Fibroblast of the aortic adventitia (primary cell): ENCODE measurements at places on chromosomes 5 and 9. TPM values are rescaled to one million over a fixed set of nuclear protein-coding genes. Genes with fewer than 3 reads are reported as not detected.

DNA sequence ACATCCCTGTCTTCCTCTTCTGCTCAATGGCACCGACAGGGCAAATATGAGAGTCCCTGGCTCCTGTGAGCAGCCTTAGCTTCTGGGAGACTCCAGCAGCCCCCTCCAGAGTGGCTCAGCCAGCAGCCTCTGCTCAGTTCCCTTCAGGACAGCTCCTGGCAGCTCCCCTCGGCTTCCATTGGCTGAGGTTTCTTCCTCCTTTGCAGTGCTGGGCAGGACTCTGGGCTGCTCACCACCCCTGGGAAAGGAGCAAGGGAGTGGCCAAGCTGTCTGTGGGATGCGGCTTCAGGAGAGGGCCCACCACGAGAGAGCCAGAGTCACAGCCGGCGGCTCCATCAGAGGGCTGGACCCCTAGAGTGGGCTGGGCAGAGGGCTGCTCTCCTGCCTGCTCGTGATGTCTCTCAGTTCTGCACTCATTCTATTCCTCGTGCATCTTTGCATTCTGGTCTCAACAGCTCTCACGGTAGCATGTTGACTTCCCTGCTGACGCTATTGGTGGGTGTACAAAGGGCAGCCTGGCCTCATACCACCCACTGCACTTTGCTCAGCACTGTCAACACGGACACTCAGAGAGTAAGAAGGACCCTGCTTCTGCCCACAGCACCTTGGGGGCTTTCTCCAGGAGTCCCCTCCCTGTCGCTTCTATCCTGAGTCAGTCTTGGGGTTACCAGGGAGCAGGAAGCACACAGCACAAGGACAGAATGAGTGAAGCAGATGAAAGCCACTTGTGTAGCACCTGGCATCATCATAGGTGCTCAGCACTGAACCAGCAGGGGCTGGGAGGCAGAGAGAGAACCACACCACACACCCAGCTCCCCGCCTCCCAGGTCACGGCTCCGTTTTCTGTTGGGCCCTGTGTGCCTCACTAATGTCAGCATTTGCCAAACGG lies 80.9 kb upstream of the ALDH1B1 start:
- no peak for DNase-seq

- DNase-seq, result peak; percentile 53
These were observed 396.7 kb downstream of the KCTD16 start for GRCh38 chr5:144567421-144567780.

DNA sequence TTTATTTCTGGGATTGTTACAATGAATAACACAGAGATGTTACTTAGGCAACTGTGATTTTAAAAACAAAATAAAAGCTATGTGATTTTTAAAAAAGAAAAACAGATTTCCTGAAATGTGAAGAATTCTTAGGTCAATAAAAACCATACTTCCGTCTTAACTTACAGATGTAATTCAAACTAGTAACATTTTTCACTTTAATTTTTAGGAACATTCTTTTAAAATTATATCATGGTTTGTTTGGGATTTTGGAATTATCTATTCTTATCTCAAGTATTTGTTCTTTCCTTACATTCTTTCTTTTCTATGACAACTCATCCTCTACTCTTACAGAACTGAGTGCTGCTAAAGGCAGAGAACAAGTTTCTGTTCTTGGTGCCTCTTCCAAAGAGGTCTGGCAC lies 159.5 kb downstream of the RAPGEF6 start:
- peak; percentile 39 for DNase-seq

DNA sequence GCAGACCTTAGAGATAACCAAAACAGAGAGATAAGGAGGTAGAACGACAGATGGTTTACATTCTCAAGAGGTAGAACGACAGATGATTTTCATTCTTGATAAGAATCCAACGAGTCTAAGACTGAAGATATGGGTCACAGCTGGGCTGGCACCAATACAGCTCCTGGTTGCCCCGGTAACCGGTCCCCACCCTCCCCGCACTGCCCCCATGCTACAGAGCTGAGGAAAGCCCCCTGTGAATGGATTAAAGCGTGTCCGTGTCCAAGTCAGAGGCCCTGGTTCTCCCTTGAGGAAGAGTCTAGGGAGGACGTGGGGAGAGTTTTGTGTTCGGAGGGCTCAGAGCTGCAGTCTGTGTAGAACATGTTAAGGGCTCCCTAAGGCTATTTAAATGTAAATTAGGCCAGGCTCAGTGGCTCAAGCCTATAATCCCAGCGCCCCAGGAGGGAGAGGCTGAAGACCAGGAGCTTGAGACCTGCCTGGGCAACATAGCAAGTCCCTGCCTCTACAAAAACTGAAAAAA lies 8.1 kb downstream of the IDNK start:
- peak; percentile 44 for DNase-seq

DNA sequence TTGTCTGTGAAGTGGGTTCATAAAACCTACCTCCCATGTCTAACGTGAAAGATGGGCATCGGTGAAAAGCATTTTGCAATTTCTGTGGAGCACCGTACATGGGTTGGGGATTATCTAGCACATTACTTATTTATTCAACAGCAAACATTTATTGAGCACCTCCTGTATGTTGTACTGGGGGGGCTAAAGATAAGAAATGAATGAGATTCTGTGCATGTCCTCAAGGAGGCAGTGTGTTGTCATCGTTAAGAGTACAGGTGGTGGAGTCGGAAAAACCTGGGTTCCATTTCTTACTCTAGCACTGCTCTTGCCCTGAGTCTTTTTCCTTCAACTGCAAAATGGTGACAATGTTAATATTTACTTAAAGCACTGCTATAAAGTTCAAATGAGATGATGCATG lies 30.4 kb upstream of the DENND1A start:
- no peak for DNase-seq

- DNase-seq, result no peak
These were observed 451.8 kb downstream of the CCDC171 start for GRCh38 chr9:16004613-16005012.

DNA sequence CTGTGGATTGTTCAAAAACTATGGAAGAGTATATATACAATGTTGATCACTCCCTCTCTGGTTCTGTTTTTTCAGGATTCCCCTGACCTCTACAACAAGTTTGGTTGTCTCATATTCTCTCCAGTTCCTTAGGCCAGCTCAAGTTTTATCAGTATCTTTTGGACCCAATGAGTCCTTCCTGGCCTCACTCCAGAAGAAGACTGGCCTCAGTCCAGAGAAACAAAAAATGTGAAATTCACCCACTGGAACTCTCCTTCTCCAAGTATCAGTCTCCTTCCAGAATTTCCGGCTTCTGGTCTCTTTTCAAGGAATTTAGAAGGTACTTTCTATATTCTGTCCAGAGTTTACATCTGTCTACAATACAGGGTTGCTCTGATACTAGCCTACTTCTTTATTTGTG lies 537.8 kb upstream of the FTMT start:
- DNase-seq, result peak; percentile 51

DNA sequence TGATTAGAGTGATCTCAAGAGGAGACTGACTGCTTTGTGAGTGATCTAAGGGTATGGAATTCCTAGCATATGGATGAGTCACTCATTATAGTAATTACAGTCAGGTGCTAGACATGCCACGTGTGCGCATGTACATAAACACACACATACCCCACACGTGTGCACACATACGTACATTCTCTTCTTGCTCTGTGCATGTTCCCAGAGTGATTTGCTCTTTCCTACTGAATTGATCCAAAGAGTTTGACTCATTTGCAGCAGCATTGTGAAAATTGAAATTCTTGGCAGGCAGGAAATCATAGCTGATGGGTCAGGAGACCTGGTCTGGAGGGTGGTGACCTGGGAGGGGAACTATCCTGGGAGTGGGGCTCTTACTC lies 63.8 kb downstream of the ANGPTL2 start:
- DNase-seq, result peak; percentile 30

DNA sequence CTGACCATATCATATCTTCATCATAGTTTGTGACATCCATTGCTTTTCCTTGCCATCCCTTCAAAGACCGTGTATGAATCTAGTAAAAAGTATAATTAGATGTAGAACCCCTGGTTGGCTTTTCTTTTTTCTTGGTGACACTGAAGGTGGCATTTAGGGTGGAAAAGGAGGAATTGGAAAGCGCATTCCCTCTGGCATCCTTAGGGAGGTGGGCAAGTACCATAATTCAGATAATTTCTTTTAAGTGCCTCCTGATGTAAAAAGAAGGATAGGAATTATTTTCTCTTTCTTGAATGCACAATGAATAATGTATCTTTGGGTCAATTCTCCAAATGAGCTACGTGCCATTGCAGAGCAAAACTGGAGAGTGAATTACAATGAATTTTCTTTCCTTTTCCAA lies 73.2 kb upstream of the SMARCA2 start:
- DNase-seq, result peak; percentile 17

- peak; percentile 73 for DNase-seq
These were observed 24.2 kb downstream of the PSMB7 start for GRCh38 chr9:124390794-124391658.

GRCh38 chr5:109921735-109922380 lies 232.1 kb downstream of the MAN2A1 start:
- no peak for DNase-seq

DNA sequence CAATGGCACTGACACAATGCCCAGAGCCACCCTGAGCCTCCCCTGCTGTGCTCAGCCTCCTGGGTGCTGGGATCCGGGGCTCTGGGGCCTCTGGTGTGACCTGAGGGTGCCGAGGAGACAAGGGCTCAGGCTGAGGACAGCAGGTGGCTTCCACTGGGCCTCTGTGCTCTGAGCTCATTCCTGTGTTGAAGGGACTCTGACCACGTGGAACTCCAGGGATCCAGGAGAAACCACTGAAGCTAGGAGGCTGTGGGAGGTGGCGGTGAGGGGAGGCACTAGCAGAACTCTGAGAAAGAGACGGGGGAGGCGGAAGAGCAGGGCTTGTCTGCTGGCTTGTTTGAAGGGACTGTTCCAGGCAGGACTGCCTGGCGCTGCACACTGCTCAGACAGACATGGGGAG lies 318.7 kb upstream of the IRX1 start:
- no peak for DNase-seq

- DNase-seq, result no peak
These were observed 298.4 kb downstream of the EBF1 start for GRCh38 chr5:158801268-158801667.

GRCh38 chr5:140588311-140589070 lies 23.9 kb downstream of the SLC35A4 start:
- DNase-seq, result peak; percentile 82

GRCh38 chr9:123438821-123439220 lies 82.8 kb downstream of the CRB2 start:
- DNase-seq, result no peak

DNA sequence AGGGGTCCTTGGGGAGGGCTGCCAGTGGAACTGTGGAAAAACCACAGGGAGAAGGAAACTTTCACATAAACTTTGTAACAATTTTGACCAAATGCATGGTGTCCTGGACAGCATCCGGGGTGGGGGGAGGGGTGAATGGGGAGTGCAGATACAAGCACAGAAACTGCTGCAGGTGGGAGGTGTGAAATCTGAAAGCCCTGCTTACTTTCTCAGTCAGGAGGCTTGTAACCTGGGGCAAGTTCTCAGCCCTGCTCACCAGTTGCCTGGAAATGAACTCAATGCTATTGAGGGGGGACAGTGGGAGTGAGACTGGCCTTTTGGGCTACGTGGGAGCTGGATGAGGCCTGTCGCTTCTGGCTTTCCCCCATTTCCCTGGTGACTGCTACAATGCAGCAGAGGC lies 694.5 kb upstream of the ZNF608 start:
- DNase-seq, result no peak

DNA sequence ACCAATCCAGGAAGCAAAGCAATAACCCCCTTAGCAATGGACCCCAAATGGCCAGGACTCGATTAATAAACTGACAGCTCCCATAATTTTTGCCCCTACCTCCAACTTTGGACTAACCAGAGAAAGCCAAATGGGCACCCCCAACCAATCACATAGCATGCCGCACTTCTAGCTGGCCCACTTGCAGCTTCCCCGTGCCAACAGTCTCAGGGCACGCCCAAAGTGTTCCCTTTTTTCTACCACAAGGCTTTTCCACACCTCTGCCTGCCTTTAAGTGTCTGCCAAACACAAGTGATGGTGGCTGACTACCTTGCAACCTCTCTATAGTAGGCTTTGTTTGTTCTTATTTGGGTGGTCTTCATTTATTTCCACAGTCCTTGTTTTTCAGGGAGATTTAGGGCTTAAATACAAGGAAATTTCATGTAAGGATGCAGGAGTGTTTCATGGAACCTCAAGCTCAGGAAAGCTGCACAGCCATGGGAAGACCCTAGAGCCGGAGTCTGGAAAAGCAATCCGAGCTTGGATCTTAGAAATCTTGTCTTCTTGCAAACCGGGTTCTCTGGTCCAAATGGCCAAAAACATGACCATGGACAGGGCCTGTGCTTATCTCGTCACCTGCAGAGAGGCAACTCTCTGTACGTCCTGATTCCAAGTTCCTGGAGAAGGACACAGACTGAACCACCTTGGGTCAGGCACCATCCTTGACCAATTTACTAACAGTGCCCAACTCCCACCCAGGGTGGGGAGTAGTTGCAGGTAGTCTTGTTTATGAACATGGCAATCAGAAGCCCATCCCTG lies 89.2 kb downstream of the THBS4 start:
- no peak for DNase-seq

GRCh38 chr5:127229185-127229889 lies 61.3 kb upstream of the MEGF10 start:
- peak; percentile 25 for DNase-seq

- DNase-seq, result no peak
These were observed 812.4 kb downstream of the KCTD16 start for GRCh38 chr5:144983101-144983500.

GRCh38 chr5:94784536-94785505 lies 166.4 kb downstream of the SLF1 start:
- peak; percentile 15 for DNase-seq

- DNase-seq, result no peak
These were observed 36.8 kb upstream of the SNX2 start for GRCh38 chr5:122738088-122738487.

The ZDHHC11B gene
- under 0.01 and 0.74 TPM in 2 replicates for total RNA-seq

The CAMLG gene
- total RNA-seq, result 42.4 and 51.2 TPM in 2 replicates

The ENTREP1 gene
- total RNA-seq, result 0.18 and 0.41 TPM in 2 replicates

The ANKRD20A1 gene
- 0.27 TPM in 1 of 2 replicates, not detected in the other for total RNA-seq

The C9orf50 gene
- 0.98 TPM in 1 of 2 replicates, not detected in the other for total RNA-seq

The MLLT3 gene
- total RNA-seq, result 4.3 and 19.8 TPM in 2 replicates

The CBY3 gene
- total RNA-seq, result not detected in 2 replicates

The TRAF1 gene
- total RNA-seq, result 1.8 and 8.5 TPM in 2 replicates

The PRLR gene
- 0.63 and 1.6 TPM in 2 replicates for total RNA-seq

The NUTM2G gene
- total RNA-seq, result not detected in 2 replicates

The COMMD10 gene
- total RNA-seq, result 4.7 and 37.3 TPM in 2 replicates

The DRD1 gene
- 0.18 TPM in 1 of 2 replicates, not detected in the other for total RNA-seq

The ANKRD55 gene
- 0.57 TPM in 1 of 2 replicates, not detected in the other for total RNA-seq

The KCNV2 gene
- total RNA-seq, result not detected in 2 replicates

The IFNA7 gene
- not detected in 2 replicates for total RNA-seq

The RHOBTB3 gene
- 82.2 and 86.9 TPM in 2 replicates for total RNA-seq

The CYLC2 gene
- total RNA-seq, result not detected in 2 replicates
